ENCODE measurements at places on chromosomes 13 and 19.

DNA sequence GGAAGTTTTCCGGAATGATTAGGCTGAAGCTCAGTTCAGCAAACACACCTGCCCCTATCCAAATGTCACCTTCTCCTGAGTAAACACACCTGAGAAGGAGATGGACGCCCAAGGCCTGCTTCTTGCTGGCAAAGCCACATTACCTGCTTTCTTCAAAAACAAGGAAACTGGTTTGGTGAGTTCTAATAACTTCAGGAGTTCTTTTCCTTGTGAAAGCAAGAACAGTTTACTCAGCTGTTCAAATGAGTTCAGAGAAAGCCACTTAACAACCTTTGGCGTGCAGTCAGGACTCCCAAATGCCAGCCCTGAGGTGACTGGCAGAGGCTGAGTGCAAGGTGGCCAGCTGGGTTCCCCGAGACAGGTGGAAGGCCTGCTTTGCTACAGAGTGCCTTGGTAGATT, 160.5 kb downstream of the STK24 start:
- no peak for DNase-seq
- H3K4me3 ChIP-seq = no peak overlapping the region
- H3K36me3 ChIP-seq = peaks cover 24% of the 10 kb centered on the region
- H3K27me3 ChIP-seq = no peaks in the 10 kb centered on the region
- no peaks in the 10 kb centered on the region for H3K4me1 ChIP-seq

DNA sequence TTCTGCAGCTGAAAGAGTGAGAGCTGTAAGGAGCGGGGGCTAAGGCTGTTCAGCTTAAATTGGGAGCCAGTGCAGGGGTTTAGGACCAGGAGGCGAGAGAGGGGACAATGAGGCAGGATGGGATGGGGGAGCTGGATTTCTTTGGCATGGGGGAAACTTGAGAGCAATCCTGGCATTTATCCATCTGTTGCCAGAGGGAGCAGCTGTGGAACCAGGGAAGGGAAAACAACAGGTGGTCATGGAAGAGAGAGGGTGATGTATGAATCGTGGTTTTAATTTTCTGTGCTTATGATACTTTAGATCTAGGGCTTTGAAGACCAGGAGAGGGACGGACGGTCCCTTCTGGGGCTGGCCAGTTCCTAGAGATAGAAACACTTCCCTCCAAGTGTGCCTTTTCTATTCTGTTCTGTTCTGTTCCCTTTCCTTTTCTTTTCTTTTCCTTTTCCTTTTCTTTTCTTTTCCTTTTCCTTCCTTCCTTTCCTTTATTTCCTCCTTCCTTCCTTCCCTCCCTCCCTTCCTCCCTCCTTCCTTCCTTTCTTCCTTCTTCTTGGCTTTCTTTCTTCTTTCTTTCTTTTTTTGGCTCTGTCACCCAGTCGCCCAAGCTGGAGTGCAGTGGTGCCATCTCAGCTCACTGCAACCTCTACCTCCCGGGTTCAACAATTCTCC, 16.0 kb upstream of the CCL25 start:
- H3K4me1 ChIP-seq = no peaks in the 10 kb centered on the region
- DNase-seq = no peak
- no peak overlapping the region for H3K27ac ChIP-seq
- H3K4me3 ChIP-seq = no peak overlapping the region
- H3K36me3 ChIP-seq = no peaks in the 10 kb centered on the region

GRCh38 chr13:110010404-110011138, 224.2 kb upstream of the IRS2 start:
- peaks cover 9% of the 10 kb centered on the region for H3K4me1 ChIP-seq
- peaks cover 89% of the 10 kb centered on the region for H3K27me3 ChIP-seq
- no peak overlapping the region for H3K27ac ChIP-seq
- no peak for DNase-seq
- H3K36me3 ChIP-seq = no peaks in the 10 kb centered on the region

DNA sequence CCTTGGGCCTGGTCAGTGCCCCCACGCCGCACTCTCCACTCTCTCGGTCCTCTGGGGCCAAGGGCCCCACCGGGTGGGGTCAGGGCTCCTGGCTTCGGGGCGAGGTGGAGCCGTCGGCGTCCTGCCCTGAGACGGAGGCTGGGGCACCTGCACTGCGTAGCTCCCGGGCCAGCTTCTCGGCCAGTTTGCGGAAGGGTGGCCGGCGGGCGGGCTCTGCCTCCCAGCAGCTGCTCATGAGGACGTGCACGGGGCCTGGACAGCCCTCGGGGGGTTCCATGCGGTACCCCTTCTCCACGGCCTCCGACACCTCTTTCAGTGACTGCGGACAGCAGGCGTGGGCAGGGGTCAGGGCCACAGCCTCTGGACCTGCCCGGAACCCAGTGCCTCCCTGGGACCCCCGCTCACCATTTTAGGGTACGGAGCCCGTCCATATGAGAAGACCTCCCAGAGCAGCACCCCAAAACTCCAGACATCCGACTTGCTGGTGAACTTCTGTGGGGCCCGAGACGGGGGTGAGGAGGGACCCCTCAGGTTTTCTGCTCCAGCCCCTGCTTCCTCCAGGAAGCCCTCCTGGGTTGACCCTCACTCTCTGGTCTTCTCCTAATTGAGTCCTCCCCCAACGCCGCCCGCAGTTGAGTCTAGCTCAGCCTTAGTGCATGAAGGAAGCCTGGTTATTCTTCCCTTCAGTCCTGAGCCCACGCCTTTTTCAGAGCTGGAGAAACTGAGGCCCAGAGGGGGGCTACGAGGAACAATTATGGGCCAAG, 6.3 kb upstream of the RAX2 start:
- DNase-seq = no peak
- no peaks in the 10 kb centered on the region for H3K36me3 ChIP-seq
- H3K27ac ChIP-seq = no peak overlapping the region

DNA sequence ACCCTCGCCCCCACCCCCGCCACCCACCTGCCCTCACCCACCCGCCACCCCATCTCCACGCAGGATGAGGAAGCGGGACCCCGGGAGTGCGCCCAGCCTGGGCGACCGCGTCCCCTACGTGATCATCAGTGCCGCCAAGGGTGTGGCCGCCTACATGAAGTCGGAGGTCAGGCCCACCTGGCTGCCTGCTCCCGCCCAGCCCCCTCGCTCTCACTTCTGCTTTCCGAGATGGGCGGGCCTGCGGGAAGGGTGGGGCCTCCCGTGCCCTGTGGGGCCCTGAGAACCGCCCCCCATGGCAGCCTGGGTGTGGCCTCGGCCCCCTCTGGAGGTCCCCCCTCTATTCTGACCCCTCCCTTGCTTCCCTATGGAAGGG, 3.1 kb upstream of the SPIB start:
- no peak overlapping the region for H3K27ac ChIP-seq
- H3K4me3 ChIP-seq = no peak overlapping the region
- no peaks in the 10 kb centered on the region for H3K27me3 ChIP-seq
- DNase-seq = no peak
- peaks cover 5% of the 10 kb centered on the region for H3K36me3 ChIP-seq

- DNase-seq = no peak
- no peak overlapping the region for H3K4me3 ChIP-seq
- no peaks in the 10 kb centered on the region for H3K4me1 ChIP-seq
- no peaks in the 10 kb centered on the region for H3K27me3 ChIP-seq
These were observed 9.6 kb downstream of the IGFLR1 start for GRCh38 chr19:35732540-35733179.

DNA sequence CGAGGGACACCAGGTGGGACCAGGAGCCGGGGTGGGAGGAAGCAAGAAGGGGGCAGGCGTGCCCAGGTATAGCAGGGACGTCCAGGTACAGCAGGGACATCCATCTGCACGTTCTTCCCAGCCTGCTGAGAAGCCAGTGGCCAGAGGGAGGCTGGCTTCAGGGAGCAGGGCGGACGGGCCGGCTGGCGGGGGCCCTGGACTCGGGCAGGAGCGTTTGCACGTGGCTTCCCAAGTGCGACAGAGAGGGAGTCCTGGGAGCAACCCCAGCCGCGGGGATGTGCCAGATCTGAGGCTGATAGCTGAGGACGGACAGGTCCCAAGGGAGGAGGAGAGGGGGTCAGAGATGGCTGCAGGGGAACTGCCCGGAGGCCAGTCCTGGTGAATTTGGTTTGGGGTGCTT, 36.7 kb downstream of the MYO9B start:
- H3K4me1 ChIP-seq = peaks cover 31% of the 10 kb centered on the region
- peaks cover 3% of the 10 kb centered on the region for H3K36me3 ChIP-seq
- no peak for DNase-seq
- H3K4me3 ChIP-seq = no peak overlapping the region
- no peak overlapping the region for H3K27ac ChIP-seq

Measured in A673 (cell line).